ENCODE measurements at places on chromosomes 3 and 15.

- DNase-seq, result no peak
Observed at GRCh38 chr3:167162083-167162482, 218.0 kb downstream of the ZBBX start.

GRCh38 chr15:70387081-70387480 is 289.4 kb upstream of the TLE3 start:
- no peak for DNase-seq

DNA sequence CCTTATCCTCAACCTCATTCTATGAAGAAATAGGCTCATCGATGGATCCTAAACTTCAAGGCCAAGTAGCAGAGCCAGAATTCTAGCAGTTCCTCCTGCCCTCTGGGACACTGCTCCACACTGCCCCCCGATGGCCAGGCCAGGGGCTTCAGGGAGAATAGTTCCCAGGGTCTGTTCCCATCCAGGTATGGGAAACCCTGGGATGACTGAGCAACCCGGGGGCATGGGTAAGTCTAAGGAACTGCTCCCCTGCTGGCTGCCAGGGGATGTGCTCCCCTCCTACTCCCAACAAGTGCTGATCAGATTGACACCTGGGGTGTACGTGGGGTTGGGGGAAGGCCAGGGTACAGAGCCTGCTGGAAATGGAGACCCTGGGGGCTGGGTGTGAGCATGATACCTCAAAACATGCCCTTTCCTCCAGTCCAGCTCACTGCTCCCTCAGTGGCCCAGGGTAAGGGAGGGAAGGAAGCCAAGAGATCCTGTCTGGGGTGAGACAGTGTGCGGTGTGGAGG is 7.6 kb downstream of the ULK3 start:
- DNase-seq, result peak; percentile 47

DNA sequence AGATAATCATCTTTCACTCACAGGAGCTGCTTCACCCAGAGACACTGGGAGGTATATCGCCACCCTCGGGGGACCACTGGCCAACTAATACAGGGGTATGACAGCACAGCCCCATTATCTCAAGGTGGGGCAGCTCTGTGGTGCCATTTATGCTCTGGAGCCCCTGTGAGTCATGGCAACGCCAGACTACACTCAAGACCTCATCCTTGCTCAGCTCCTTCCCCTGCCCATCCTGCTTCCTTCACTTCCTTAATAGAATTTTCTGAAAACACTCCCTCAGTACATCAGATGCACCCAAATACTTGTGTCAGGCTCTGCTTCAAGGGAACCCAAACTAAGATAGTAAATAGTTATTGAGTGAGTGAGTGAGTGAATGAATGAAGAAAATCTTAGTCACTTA is 45.7 kb downstream of the TRIM42 start:
- DNase-seq, result no peak

GRCh38 chr3:111899966-111900365 is 40.9 kb downstream of the PHLDB2 start:
- no peak for DNase-seq

DNA sequence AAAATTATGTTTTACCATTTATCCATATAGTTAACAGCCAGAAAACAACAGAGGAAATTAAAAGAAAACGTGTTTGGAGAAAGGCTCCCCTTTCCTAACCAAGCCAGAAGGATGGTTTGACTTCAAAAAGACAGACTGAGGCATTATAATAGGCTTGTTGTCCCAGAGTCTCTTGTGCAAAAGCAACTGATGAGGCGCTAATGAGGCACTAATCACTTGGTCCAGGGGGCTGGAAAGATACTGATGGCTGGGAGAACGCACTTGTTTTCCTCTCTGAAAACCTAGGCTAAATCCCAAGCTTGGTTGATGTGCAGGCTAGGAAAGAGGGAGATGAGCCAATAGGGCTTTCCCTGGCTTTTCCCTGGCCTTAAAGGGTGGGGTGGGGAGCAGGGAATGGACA is 389.6 kb downstream of the NTRK3 start:
- no peak for DNase-seq

DNA sequence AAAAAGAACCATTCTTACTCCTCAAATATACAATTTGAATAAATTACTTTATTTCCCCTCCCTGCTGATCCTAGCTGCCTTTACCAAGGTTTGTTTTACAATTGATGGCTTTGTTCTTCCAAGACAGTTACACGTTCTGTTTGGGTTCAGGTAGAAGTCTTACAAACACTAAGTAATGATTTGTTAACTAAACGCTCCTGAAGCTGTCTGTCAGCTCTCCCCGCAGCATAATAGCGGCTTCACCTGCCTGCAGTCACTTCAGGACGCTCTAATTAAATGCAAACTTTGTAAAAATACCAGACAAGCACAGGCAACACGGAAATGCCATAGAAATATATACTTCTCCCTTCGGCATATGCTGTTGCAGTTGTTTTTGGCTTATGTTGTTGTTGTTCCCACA is 176.4 kb upstream of the MDFIC2 start:
- DNase-seq, result no peak

DNA sequence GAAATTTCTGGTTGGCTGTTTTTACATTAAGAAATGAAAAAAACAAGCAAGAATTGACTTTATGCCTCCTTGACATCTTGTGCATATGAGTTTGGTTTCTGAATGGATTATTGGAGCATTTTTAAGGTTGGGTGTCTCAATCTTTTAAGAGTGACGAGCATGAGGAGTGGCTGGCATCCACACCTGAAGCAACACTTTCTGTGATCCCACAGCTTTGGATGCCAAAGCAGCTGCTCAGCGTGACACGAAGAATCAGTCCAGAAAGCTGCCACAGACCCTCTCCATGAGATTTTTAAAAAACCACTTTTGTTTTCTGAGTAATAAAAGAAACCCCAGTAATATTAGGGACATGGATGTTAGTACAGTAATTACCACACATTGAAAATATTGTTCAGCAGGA is 154.5 kb downstream of the KLF13 start:
- no peak for DNase-seq

- no peak for DNase-seq
Observed at GRCh38 chr3:195813916-195814640, 2.3 kb upstream of the MUC4 start.

DNA sequence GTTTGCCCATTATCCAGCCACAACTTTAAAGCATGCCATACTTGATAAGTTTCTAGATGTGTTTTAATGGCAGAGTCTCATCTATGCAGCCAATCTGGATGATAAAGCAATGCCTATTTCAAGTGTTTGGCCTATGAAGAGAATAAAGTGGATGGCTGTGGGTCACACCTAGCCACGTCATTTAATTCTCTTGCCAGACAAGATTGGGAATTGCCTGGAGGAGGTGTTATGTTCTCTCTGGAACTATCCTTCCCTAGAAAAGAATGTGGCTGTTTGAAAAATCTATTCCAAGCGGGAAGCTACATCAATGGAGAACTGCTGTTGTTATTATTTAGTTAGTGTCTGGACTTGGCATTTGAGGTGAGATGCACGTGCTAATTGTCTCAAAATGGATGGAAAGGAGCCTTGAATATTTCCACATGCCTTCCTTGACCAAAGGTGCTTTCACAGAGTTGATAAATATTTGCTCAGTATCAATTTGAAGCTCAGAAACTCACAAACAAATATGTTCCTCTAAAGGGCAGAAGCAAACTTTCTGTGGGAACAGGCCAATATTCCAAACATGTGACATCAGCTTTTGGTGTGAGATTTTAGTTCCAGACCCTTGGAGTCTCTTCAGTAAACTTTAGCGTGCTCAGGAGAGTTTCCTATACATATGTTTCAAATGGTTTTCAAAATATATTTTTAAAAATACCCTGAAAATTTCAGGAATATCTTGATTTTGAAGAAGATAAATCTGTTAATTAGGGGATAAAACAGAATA is 510.6 kb upstream of the SGO1 start:
- no peak for DNase-seq

- DNase-seq, result no peak
Observed at GRCh38 chr3:146247911-146248310, 3.0 kb downstream of the PLSCR4 start.

- no peak for DNase-seq
Observed at GRCh38 chr15:42150219-42150970, 6.0 kb downstream of the PLA2G4F start.

GRCh38 chr3:22729212-22729611 is 473.9 kb upstream of the UBE2E2 start:
- no peak for DNase-seq

DNA sequence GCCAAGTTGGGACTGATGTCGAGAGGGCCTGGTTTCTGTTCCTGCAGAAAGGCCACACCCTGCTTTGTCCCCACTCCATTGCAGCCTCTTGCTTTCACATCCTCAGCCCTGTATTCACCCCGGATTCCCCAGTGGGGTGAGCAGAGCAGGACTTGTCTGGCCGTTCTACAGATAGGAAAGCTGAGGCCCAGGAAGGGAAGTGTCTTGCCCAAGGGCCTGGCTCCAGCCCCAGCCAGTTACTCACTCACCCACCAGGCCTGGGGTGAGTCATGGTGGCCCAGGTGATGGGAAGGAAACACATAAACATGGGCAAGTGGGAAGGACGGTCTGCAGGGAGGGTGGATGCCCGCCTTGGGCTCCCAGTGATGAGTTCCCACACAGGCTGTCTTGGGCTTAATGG is 6.1 kb upstream of the DUSP7 start:
- DNase-seq, result no peak

DNA sequence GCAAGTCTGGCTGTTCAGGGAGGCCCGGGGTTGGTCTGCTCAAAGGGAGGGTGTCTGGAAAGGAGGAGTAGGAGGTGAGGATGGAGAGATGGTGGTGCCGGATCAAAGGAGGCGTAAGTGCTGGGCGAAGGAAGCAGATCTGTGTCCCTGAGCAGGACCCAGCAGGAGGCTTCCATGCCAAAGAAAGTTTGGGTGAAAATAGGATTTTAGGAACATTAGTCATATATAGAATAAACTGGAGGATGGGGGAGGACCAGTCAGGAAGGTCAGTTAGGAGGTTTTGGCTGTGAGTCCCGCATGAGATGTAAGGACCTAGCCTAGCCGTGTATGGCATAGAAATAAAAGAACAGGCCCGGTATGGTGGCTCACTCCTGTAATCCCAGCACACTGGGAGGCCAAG is 28.6 kb upstream of the VPS8 start:
- DNase-seq, result no peak

- DNase-seq, result no peak
Observed at GRCh38 chr3:54432975-54433374, 310.6 kb downstream of the CACNA2D3 start.

DNA sequence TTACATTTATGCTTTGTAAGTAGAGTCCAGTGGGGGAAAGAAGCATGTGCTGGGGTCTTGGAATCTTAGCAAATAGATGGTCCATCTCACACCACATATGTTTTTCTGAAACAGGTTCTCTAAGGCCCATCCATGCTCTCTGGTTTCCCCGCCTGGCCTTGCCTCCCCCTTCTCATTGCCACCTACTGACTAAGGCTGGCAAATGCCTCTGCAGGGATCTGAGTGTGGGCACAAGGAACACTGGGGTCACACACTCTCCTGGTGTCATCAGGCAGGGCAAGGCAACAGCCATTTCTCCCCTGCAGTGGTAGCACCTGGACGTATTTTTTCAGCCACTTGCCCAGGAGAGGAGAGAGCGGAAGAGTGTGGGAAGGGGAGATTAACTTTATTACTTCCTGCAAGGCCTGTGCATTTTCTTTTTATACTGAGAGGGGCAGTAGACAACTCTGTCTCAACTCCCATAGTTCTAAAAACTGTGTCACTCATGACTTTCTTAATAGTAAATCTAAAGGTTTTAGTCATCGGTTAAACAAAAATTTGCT is 804.2 kb upstream of the NECTIN3 start:
- no peak for DNase-seq

GRCh38 chr3:150790629-150791028 is 27.7 kb upstream of the SIAH2 start:
- no peak for DNase-seq

DNA sequence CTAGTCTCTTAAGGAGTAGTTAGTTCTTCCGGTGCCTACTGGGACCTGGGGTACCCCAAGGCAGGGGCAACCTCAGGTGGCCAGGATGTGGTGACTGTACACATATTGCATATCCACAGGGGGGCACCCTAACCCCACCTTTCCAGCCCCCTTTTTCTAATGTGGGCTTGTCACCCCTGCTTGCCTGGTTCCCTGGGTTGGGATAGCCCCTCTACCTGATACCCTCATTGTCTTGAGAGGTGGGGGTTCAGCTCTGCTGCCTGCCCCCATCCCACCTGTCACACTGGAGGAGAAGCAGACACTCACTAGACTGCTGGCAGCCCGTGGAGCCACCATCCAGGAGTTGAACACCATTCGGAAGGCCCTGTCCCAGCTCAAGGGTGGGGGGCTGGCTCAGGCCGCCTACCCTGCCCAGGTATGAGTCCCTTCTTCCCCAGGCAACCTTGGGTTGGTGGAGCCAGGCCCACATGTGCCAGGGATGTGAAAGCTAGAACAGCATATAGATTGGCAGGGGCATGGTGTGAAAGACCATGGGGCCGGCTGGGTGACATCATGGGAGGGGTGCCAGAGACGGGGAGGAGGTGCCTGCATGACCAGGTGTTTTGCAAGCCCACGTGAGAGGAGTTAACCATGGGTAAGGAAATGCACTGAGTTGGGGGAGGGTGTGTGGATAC is 4.0 kb downstream of the GLYCTK start:
- DNase-seq, result peak; percentile 33
